ENCODE measurements at places on chromosomes 5 and 9. TPM values are rescaled to one million over a fixed set of nuclear protein-coding genes. Genes with fewer than 3 reads are reported as not detected.

GRCh38 chr5:174644436-174644835 is 79.9 kb upstream of the MSX2 start:
- no peaks in the 10 kb centered on the region for H3K4me1 ChIP-seq
- no peak overlapping the region for H3K27ac ChIP-seq
- H3K4me3 ChIP-seq = no peak overlapping the region
- H3K27me3 ChIP-seq = no peaks in the 10 kb centered on the region
- H3K36me3 ChIP-seq = no peaks in the 10 kb centered on the region

- no peaks in the 10 kb centered on the region for H3K27me3 ChIP-seq
- no peak for DNase-seq
- no peak overlapping the region for H3K4me3 ChIP-seq
- H3K27ac ChIP-seq = no peak overlapping the region
Measured at GRCh38 chr9:119071636-119072035, 297.6 kb downstream of the BRINP1 start.

The ADCY2 gene
- not detected for polyA plus RNA-seq

DNA sequence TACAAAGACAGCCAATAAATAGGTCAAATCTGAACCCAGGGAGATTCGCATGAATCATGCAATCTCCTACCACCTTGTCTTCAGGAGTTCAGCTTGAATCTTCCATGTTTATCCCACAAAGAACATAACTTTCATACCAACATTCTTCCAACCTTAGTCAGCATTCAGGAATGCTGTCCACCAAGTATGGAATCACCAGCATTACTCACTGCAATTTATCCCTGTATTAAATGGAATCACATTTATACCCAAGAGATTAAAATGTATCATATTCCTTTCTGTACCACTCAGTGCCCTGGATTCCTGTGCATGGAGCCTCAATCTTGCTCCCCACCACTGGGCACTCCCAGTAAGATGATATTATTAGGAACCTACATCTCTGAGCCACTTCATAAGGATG is 162.6 kb downstream of the GLIS3 start:
- no peaks in the 10 kb centered on the region for H3K27me3 ChIP-seq
- no peak overlapping the region for H3K4me3 ChIP-seq
- H3K4me1 ChIP-seq = no peaks in the 10 kb centered on the region
- no peak for DNase-seq
- H3K36me3 ChIP-seq = no peaks in the 10 kb centered on the region

The SLC34A1 gene
- 0.17 TPM for polyA plus RNA-seq

The ANKRD31 gene
- 0.33 TPM for polyA plus RNA-seq

The ARL10 gene
- 2.1 TPM for polyA plus RNA-seq

The IL3 gene
- not detected for polyA plus RNA-seq

- H3K4me1 ChIP-seq = peaks cover 2% of the 10 kb centered on the region
- H3K27me3 ChIP-seq = peaks cover 13% of the 10 kb centered on the region
- no peak for DNase-seq
- H3K36me3 ChIP-seq = no peaks in the 10 kb centered on the region
- H3K27ac ChIP-seq = no peak overlapping the region
- H3K4me3 ChIP-seq = no peak overlapping the region
Measured at GRCh38 chr9:109316207-109316640, 4.6 kb downstream of the EPB41L4B start.

DNA sequence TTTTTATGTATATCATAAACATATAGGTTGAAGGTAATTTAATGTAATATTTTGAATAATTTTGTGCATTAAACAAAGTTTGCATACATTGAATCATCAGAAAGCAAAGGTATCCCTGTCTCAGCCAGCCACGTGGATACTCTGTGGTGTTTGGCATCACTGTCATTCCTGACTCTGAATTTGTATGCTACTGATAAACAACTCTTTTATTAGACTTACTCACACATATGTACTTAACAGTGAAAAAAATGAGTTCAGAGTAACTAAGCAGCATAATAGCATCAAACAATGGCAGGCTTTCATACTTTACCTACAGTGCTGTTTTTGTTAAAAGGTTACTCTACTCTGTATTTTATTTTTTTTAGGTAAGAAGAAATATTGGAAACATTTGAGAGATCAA is 171.9 kb downstream of the COMMD10 start:
- no peak overlapping the region for H3K4me3 ChIP-seq
- DNase-seq = no peak
- no peak overlapping the region for H3K27ac ChIP-seq

The TRPM6 gene
- not detected for polyA plus RNA-seq

- H3K4me1 ChIP-seq = no peaks in the 10 kb centered on the region
- DNase-seq = no peak
- no peak overlapping the region for H3K4me3 ChIP-seq
- no peak overlapping the region for H3K27ac ChIP-seq
- H3K27me3 ChIP-seq = no peaks in the 10 kb centered on the region
Measured at GRCh38 chr5:74919487-74919886, 53.3 kb upstream of the FAM169A start.

GRCh38 chr9:33703430-33704102 is 91.8 kb upstream of the PRSS3 start:
- no peak overlapping the region for H3K4me3 ChIP-seq
- H3K27me3 ChIP-seq = no peaks in the 10 kb centered on the region
- no peak for DNase-seq
- H3K27ac ChIP-seq = no peak overlapping the region

The BTNL9 gene
- polyA plus RNA-seq = not detected

DNA sequence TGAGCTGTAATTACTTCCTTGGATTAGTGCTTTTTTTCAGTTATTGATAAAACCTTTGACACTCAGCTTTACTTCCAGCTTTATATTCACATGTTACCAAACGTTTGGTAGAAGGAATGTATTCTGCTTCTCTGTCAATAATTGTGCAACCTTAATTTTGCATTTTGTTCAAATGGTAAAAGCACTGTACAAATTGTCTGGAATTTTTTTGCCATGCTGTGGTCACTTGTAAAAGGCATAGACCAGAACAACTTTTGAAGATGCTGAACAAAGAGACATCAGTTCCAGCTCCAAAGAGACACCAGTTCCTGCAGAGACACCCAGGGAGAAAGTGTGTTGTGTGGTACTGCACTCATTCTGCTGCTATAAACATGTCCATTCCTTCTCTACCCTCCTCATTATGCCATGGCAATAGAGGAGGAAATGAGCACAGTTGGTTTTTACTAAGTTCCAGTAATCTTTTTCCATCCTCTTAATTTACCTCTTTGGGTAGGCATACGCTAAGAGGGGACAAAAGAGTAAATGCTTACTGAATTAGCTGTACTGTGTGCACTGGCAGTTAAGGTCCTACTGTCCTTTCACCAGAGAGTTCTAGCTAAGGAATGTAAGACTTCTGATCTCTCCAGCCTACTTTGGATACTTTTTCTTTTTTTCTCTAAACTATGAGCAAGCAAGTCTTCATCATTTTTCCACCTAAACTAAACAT is 387.4 kb downstream of the FGF10 start:
- H3K27ac ChIP-seq = no peak overlapping the region
- DNase-seq = no peak
- H3K36me3 ChIP-seq = no peaks in the 10 kb centered on the region
- no peaks in the 10 kb centered on the region for H3K4me1 ChIP-seq
- H3K4me3 ChIP-seq = no peak overlapping the region

Data from CD8-positive, alpha-beta memory T cell (primary cell).